ENCODE measurements at places on chromosomes 2 and 18.

GRCh38 chr2:107729440-107729839, 97.3 kb upstream of the RGPD4 start:
- no peak for DNase-seq

- no peak for DNase-seq
Measured at GRCh38 chr2:8526403-8526696, 155.5 kb upstream of the ID2 start.

- DNase-seq, result no peak
Measured at GRCh38 chr2:55565613-55566012, 46.1 kb downstream of the CFAP36 start.

DNA sequence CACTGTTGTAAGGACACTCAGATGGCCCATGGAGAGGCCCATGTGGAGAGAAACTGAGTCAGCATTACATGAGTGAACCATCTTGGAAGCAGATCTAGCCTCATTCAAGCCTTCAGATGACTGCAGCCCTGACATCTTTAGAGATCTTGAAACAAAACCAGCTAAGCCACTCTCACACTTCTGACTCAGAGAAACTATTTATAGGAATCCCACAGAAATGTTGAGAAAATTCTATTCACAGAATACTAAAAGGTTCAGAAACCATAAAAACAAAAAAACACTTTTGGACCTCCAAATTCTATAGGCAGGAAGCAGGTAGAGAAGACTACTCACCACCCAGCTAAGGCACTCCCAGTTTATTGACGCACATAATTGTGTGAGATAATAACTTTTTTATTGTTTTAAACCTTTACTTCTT, 8.7 kb downstream of the TMEM169 start:
- no peak for DNase-seq

DNA sequence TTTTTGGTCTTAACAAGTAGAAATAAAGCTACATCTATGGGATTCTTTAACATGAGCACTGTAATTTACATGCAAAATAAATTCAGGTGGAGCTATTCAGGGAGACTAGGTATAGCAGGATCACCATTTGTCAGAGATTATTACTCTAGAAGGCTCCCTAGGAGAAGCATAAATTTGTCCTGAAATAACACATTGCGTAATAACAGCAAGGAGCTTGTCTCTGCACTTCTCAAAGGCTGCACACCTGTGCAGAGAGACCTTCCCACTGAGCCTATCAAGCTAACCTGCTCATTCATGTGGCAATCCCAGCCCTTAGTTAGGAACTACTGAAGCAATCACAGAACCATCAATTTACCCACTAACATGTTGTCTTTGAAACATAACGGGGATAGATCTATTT, 437.4 kb upstream of the MC4R start:
- DNase-seq, result no peak

GRCh38 chr2:205975082-205975949, 110.7 kb downstream of the INO80D start:
- DNase-seq, result no peak

DNA sequence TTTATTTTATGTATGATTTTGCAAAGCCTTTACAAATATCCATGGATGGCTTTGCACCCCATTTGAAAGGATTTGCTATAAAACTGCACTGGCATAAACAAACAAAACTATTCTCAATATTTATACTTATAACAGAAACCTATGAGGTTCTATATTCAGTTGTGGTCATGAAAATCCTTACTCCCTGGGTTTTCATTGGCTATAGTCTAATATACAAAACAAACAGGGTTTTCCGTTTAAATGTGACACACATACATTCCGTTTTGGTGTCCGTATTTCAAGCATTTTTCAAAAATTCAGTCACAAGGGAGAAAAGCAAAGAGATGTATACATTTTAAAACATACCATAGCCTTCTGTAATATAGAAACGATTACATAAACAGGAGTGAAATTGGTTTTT, 100.0 kb downstream of the TCF4 start:
- no peak for DNase-seq

DNA sequence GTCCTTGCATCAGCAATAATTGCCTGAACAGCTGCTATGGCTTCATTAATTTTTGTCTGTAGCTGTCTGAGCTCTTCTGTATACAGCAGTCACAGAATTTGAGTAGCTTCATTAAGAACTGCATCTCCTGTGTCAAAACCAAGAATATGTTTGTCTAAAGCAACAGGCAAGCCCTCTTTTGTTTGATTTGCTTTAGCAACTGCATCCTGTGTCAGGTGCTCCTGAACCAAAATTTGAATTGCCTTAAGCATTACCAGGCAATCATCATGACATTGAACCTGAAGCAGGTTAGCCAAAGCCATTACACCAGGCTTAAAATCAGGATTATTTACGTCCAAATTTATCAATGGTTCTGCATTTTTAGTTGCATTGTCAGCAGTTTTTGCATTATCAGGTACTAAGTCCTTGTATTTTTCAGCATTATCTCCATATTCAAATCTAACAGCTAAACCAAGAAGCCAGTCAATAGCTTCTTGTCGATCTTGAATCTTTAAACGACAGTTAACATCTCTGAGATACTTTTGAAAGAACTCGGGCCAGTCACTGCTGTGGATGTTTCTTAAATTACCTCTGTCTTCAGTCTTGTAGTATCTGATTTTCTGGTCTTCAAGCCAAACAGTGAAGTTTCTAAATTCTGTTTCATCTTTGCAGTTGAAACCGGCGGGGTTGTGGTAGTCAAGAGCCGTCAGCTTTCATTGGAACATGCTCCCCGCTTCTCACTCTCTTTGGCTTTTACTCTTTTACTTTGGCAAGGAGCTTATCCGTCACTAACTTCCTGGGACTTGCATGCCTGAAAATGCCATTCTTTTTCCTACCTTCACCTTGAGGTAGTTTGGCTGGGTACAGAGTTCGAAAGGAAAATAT, 42.2 kb downstream of the MERTK start:
- DNase-seq, result no peak

- DNase-seq, result no peak
Measured at GRCh38 chr18:67379981-67380380, 136.5 kb downstream of the DSEL start.

GRCh38 chr2:150156415-150156814, 331.1 kb downstream of the RND3 start:
- no peak for DNase-seq

GRCh38 chr18:3060667-3061580, 48.0 kb upstream of the LPIN2 start:
- no peak for DNase-seq

DNA sequence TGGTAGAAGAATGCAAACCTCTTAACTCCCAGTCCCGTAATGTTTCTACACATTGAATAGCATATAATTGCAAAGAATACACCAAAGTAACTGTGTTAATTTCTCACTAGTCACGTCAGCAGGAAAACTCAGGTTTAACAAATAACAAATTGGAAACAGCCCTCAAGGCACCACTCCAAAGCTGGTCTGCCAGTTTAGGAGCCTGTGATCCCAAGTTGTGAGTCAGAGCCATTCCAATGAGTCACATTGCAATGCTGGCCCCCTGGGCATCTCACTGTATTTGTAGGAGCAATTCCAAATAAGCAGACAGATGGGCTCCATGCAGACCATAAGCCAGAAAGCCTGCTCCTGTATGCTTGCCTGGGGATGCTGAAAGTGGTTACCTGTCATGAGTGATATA, 143.2 kb upstream of the SETBP1 start:
- no peak for DNase-seq

- no peak for DNase-seq
Measured at GRCh38 chr2:99910902-99911301, 231.5 kb downstream of the AFF3 start.

DNA sequence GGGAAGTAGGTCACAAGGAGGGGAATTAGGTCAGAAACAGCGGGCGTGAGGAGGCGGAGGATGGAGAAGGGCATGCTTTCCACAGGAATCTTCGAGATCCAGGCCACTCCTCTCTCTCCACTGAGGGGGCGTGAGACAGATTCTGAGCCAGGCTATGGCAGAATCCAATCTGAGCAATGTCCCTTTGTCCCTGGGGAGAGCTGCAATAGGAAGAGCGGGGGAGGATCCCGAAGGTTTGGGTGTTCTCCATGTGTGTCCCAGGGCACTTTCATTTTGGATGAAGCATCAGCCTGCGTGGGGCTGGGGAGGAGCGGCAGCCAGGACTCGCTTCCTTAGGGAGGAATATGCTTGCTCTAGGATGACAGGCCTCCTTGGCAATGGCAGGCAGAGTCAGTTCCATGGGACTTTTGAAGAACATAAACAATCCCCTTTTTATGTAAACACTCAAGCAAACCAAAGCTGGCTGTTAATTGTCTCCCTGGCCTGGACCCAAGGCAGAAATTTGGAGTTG, 84.0 kb downstream of the LIPG start:
- no peak for DNase-seq

DNA sequence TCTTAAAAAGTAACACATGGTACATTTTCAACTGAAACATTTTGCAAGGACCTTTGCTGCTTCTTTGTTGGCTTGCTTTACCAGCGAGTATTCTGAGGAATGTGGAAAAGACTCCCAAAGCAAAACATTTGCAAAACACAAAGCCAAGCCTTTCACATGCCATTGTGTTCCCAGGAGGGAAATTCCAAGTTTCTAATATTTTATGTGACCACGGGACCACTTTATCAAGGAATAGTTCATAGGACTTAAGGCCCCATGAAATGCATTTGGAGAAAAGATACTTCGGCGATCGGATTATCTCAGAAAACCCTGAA, 26.2 kb downstream of the CYP27C1 start:
- DNase-seq, result no peak

GRCh38 chr2:236109473-236109872, 58.7 kb downstream of the GBX2 start:
- no peak for DNase-seq

DNA sequence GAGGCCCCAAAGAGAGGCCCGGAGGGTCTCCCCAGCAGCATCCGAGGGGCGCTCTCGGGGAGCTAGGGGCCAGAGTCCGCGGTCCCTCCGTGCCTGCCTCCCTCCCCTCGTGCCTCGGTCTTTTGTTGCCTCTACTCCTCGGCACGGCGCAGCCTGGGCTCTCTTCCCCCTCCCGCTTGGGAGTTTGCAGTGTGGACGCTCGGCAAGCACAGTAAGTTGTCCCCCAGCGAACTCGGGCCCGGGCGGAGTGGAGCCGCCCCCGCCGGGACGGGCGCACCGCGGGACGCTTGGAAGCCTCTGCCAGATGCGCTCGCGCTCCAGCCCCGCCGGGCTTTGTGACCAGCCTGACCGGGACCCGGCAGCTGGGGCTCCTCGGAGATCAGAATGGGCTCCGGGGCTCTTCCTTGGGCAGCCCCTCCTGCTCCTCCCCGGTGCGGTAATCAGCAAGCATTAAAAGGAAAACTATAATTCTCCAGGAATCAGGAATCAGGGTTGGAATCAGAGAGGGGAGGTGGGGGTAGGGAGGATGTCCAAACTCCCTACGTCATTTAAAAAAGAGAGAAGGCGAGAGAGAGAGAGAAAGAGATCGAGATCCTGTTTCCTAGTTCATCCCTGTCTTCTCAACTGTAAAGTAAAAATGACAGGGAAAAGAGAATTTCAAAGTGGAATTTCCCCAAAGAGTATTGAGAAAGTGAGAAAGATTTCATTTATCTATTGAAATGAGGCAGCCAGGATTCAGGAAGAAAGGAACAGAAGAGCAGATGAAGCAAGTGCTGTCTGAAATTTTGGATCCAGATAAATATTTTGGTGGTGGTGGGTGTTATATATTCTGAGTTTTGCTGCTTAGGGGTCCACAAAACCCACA, 786 bp upstream of the TMEM200C start:
- DNase-seq, result no peak

DNA sequence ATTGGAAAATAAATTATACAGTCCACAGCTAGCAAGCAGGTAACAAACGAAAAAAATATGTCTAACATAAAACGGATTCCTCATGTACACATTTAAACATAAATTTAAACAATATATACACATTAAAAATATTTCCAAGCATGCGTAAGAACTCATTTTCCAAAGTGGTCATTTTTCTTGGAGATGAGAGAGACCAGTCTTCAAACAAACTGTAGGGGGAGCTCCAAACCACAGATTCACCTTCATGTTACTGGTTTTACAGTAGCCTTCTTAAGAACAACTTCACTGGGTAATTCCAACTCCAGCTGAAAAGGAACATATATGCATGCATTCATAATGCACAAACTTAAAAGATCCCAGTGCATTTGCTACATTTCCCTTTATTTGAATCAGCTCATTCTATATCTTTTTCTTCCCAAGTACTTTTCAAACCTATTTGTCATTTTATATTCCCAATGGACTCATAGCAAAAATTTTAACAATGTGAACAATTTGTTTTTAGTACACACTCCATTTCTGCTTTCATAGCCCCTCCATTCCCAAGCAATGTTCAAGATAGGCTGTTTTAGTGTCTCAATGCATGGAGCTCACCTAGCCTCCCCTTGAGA, 4.7 kb upstream of the STAMBP start:
- peak; percentile 61 for DNase-seq

- DNase-seq, result no peak
Measured at GRCh38 chr2:98448441-98449145, 3.9 kb downstream of the INPP4A start.

DNA sequence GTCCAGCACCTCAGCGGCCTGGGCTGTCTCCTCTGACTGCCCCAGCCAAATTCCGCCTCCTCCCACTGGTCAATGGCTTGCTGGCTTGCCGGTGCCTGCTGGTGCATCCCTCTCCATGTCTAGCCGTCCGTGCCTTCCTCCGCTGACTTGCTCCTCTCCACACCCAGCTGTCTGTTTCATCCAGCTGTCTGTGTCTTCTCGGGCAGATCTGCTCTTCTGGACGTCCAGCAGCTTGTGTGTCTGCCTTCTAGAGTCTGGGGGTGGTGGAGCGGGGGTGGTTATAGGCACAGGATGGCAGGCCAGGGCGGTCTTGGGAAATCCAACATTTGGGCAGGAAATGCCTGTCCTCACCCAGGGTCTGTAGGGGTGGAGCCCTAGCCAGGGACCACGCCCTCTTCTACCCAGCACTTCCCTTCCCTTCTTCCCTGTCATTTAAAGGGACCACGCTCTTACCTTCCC, 369.2 kb downstream of the GALNT13 start:
- DNase-seq, result no peak

DNA sequence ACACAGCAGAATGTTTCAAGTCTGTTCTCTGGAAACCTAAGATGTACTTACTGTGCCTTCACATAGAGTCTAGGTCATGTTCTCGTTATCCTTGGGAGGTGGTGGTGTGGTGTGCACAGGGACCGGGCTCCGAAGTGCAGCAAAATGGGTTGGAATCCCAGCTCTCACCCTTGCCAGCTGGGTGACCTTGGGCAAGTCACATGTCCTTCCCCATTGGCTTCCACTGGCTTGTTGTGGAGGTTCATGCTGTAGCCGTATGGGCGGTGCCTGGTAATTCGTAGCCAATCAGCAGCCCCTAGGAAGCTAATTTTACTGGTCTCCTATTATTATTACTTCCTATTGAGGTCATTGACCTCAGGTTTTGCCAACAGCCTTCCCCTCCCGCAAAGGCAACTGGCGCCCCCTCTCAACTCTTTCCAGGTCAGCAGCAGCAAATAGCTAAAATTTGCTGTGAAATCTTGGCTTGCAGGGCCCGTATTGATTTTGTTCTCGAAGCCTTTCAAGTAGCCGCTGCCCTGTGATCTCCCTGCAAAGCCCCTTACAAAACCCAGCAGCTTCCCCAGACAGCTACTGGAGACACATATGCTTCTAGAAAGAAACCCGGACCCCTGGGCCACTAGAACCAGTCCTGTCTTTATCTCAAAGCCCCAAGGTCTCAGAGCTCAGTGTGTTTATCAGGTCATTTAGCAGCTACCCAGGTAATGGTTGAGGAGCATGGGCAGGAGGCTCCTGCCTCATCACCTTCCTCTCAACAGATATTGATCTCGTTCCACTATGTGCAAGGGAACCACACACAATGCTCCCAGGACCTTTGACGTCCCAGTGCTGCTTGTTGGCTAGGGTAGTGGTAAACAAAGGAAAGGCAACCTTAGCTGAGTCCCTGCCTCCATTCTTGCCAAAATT, 66.5 kb upstream of the SLC1A4 start:
- no peak for DNase-seq

All from NCI-H2107 (cell line).